ENCODE measurements at places on chromosomes 1 and 21. TPM values are rescaled to one million over a fixed set of nuclear protein-coding genes. Genes with fewer than 3 reads are reported as not detected.

DNA sequence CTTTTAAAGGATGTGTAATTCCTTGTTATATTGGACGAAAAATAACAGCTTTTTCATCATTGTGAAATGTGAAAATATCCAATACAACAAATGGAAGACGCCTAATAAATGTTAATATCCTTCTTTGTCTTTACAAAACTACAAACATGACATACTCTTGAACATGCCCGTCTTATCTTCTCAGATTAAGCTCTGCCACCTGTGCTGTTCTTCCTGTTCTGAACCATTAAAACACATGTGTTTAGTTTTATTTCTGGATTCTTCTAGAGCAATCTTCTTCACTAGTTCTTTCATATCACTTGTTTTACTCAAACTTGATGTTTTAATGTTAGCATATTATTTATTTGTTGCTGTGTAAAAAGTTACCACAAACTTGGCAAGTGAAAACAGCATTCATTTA lies 147.0 kb downstream of the CLEC20A start:
- no peak for DNase-seq

DNA sequence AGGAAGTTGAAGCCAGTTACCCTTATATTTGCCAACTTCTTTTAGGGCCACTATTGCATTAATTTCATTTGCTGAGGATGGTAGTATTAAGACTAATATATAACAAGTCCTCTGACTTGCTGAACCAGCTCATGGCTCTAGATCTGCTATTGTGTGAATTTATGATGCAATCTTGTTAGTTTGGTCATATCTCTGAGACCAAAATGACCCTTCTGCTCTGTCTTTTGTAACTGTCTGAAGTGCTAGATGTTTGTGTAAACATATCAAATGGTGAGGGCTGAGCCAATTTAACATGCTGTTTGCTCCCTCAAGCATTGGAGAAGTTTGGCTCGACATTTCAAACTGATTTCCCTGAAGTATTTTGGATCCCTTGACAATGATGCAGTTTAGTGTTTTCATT lies 106.9 kb upstream of the PTGFR start:
- DNase-seq: no peak

GRCh38 chr21:16535626-16536025 lies 805.8 kb downstream of the USP25 start:
- DNase-seq: no peak

Gene OR2L2
- total RNA-seq: 0.23 TPM

Gene USH2A
- total RNA-seq: 0.04 TPM

GRCh38 chr1:207404849-207405525 lies 49.1 kb upstream of the CR2 start:
- no peak for DNase-seq

GRCh38 chr1:74593887-74594866 lies 79.4 kb downstream of the ERICH3 start:
- DNase-seq: no peak

Gene DNAI4
- total RNA-seq: 8.9 TPM

Gene CCDC181
- 1.3 TPM for total RNA-seq

Gene ZNF644
- total RNA-seq: 77.9 TPM

Gene FCMR
- not detected for total RNA-seq

- DNase-seq: no peak
These were observed 86.8 kb downstream of the SLC45A1 start for GRCh38 chr1:8404460-8405370.

GRCh38 chr1:204384636-204385352 lies 25.1 kb upstream of the PLEKHA6 start:
- DNase-seq: no peak

DNA sequence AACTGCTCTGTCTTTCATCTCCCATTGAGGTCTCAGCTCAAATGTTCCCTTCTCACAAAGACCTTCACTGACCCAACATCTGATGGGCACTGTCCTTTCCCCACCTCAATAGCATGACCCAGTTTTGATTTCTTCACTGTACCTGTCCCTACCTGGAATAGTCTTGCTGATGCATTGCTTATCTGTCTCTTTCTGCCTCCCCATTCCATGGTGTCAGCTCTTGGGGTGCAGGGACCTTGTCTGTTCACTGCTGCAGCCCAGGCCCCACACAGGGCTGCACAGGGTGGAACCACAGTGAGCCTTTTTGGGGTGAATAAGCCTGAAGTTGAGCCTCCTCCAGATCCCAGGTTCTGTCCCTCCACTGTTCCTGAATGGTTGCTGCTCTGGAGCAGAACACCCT lies 414.9 kb downstream of the PTPRU start:
- DNase-seq: no peak

DNA sequence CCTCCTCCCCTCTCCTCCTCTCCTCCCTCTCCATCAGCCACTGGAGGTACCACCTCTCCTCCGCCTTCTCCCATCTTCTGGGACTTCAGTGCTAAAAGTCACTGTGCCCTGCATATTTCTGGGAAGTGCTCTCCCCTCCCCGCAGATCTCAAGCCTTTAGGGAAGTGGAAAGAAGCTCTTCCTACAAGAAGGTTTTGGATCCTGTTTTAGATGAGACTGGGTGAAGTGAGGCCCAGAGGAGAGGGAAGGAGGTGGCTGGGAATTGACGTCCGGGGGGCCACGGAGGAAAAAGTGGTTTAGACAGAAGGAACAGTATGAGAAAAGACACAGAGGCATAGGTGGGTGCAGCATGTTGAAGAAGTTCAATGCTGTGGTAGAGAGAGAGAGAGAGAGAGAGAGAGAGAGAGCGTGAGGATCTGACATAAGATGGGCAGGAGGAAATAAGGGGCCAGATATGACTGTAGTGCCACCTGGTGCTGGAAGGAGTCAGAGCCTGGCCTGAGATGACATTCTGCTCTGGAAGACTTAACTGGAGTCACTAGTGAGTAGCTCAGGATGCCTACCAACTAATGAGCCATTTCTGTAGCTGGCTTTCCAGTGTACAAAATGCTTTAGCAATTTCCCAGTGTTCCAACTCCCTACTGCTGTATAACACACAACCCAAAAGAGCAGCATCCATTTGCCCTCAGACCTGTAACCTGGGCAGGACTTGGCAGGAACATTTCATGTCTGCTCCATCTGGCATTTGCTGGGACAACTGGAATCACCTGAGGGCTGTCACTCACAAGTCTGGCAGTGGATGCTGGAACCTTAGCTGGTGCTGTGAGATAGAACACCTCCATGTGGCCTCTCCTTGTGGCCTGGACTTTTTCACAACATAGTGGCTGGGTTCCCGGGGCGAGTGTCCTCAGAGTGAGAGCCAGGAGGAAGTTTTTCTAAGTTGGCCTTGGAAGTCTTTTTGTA lies 16.6 kb upstream of the ZSCAN20 start:
- DNase-seq: no peak

GRCh38 chr1:225816643-225817538 lies 7.0 kb downstream of the EPHX1 start:
- no peak for DNase-seq

- no peak for DNase-seq
These were observed 21.3 kb upstream of the LDLRAP1 start for GRCh38 chr1:25522031-25522655.

Gene EXOSC10
- 68.1 TPM for total RNA-seq

DNA sequence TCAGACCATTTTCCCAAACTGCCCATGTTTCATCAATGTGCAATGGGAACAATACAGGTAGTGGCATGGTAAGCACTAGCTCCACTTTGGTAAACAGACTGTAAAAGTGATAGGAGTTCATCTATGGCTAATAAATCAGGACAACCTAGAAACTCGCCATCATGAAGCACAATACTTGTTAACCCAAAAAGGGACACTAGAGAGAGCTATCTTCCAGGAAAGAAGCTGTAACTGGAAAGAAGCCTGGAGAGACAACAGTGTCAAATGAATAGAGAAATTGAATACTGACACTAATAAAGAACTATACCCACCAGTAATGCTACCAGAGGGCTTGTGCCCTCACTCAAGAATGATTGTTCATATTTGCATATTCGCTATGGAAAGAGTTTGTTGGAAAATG lies 164.7 kb upstream of the RGS18 start:
- DNase-seq: no peak

GRCh38 chr1:75129660-75129982 lies 4.6 kb upstream of the LHX8 start:
- DNase-seq: no peak

Gene MPC2
- total RNA-seq: 20.5 TPM

DNA sequence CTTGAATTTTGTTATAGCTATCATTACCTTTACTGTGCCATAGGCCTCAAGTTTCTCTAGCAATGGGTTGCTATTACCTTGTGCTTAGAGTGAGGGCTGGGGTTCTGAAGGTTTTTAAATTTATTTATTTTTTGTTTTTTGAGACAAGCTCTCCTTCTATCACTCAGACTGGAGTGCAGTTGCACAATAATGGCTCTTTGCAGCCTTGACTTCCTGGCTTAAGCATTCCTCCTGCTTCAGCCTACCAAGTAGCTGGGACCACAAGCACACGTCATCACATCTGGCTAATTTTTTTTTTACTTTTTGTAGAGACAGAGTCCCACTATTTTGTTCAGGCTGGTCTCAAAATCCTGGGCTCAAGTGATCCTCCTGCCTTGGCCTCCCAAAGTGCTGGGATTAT lies 41.5 kb downstream of the SNX27 start:
- no peak for DNase-seq

DNA sequence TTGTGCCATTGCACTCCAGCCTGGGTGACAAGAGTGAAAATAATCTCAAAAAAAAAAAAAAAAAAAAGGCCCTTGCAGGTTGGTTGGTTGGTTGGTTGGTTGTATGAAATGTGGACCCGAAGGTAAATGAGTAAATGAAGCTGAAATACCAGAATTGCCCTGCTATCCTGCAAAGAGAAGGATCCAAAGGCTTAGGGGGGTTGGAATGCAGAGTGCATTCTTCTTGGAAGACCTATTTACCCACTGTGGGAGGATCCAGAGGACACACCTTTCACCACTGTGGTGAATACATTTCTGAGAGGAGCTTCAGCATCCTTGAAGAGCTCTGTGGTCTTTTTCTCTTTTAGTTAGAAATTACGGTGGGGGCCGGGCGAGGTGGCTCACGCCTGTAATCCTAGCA lies 28.7 kb upstream of the EIF4G3 start:
- no peak for DNase-seq

Gene FLVCR1
- total RNA-seq: 23.1 TPM

- no peak for DNase-seq
These were observed 15.1 kb downstream of the STUM start for GRCh38 chr1:226563666-226564065.

Gene SNAPIN
- 37.5 TPM for total RNA-seq

- DNase-seq: no peak
These were observed 50.9 kb upstream of the AK4 start for GRCh38 chr1:65097076-65097475.
